Iris pigment epithelial cell (primary cell): ENCODE measurements at places on chromosomes 1 and 21.

DNA sequence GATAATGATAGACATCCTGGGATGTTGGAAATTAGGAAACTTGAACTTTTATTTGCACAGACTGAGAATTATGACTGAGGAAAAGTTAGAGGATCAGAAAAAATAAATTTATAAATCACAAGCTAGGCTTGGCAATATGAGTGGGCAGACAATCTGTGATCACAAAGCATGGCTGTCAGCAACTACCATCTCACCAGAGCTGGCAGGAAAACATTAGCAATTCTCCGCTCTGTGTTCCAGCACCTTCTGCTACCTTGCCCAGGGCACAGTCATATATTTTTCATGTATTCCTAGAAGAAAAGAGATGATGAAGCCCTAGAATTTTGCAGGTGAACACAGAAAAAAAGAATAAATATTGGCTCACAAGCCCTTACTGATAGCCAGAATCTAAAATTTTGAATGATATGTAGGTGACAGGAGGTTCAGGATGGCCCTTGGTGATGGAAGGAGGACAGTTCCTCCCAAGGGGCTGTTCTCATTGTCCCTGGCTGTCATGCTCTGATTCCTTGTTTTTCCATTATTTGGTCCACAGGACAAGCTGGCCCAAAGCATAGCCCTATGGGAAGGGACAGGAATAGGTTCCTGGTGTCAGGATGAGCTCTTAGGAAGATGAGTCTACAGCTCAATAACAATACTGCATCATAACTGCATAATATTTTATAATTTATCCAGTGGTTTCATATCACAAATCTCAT, 12.2 kb upstream of the STXBP3 start:
- no peak for DNase-seq

DNA sequence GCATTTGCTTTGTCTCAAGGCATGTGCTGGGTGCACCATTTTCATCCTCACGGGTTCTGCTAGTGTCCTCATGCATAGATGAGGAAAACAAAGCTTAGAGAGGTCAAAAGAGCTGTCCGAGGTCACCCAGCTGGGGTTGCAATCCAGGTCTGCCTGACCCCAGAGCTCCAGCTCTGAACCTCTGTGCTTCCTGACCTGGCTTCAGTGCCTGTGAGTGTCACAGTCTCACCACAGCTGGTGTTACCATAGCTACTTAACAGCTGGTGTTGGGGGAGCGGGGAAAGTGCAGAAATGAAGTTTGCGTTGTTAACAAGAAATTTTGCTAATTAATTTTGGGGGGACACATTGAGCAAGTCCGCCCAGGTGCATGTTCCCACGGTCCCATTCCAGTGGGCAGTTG, 328.5 kb downstream of the KIF26B start:
- DNase-seq = no peak

DNA sequence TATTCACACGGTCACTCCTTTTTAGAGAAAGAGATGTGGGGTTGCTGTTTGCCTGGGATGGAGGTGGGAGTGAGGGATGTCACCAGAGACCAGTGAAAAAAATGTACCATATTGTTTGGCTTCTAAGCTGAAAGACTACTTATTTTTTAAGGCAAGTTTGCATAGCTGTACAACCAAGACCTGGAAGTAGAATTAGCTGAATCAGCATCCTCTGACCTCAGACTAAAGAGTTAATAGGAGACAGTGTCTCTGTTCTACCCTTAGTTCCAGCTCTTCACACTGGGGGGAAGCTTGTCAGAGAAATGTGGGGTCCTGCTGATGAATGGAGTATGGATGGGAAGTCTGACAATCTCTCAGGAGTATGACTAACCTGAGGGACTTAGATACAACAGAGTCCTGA, 41.6 kb downstream of the SLC9C2 start:
- no peak for DNase-seq

GRCh38 chr1:52672946-52673345, 25.2 kb downstream of the COA7 start:
- no peak for DNase-seq

GRCh38 chr1:94355485-94355980, 62.7 kb upstream of the ABCD3 start:
- no peak for DNase-seq

DNA sequence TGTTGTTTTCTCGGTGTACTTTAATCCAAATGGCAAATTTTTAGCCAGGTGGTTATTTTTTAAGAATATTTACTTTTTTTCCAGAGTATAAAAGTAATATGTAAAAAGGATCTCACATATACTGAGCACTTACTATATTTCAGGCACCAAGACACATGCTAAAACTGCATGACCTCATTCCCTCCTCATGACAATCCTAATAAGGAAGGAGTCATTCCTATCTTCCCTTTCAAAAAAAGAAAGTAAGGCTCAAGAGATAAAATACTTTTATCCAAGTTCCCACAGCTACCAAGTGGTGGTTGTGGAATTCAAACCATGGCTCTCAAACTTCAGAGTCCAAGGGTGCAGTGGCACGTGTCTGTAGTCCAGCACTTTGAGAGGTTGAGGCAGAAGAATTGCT, 19.4 kb downstream of the ATP2B4 start:
- DNase-seq = peak; percentile 38

GRCh38 chr1:35509558-35509957, 47.6 kb downstream of the KIAA0319L start:
- no peak for DNase-seq

GRCh38 chr1:110576441-110576840, 29.7 kb downstream of the KCNA2 start:
- no peak for DNase-seq

DNA sequence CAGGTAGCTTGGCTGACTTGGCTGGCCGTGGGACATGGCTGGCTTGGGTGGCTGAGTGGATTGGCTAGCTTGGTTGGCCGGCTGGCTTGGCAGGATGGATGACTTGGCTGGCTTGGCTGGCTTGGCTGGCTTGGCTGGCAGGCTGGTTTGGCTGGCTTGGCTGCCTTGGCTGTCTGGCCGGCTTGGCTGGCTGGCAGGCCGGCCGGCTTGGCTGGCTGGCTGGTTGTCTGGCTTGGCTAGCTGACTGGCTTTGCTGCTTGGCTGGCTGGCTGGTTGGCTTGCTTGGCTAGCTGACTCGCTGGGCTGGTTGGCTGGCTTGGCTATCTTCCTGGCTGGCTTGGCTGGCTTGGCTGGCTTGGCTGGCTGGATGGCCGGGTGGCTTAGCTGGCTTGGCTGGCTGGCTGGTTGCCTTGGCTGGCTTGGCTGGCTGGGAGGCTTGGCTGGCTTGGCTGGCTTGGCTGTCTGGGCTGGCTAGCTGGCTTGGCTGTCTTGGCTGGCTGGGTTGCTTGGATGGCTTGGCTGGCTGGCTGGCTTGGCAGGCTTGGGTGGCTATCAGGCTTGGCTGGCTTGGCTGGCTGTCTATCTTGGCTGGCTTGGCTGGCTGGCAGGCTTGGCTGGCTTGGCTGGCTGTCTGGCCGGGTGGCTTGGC, 129.7 kb upstream of the FAM72C start:
- no peak for DNase-seq

- no peak for DNase-seq
Observed at GRCh38 chr1:17297991-17298390, 10.0 kb upstream of the PADI4 start.

DNA sequence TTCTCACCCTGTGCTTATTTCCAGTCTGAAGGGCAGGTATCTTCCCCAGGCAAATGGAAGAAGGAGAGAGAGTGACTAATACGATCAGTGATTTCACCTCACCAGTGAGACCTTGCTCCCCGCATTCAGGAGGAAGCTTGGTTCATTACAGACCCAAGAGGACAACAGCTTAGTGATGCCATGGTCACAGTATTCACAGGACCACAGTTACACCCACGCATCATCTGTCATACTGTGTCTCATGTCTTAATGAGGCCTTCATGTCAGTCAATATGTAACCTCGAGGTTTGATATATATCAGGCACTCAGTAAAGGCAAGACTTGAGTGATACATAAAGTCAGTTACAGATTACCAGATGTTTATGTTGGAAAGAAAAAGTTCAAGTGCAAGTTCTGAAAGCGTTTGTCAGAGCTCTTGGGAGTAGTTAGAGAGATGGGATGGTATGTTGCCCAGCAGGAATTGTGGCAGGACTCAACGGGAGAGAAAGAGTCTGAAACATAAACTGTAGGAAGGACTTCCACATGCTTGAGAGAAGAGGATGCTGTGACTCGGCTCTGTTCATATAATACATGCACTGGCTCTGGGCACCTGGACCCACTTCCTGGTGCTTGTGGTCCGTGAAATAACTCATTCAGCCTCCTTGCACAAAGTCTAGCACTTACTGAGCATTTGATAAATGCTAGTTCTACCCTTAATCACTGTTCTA, 33.3 kb downstream of the GNPAT start:
- no peak for DNase-seq

DNA sequence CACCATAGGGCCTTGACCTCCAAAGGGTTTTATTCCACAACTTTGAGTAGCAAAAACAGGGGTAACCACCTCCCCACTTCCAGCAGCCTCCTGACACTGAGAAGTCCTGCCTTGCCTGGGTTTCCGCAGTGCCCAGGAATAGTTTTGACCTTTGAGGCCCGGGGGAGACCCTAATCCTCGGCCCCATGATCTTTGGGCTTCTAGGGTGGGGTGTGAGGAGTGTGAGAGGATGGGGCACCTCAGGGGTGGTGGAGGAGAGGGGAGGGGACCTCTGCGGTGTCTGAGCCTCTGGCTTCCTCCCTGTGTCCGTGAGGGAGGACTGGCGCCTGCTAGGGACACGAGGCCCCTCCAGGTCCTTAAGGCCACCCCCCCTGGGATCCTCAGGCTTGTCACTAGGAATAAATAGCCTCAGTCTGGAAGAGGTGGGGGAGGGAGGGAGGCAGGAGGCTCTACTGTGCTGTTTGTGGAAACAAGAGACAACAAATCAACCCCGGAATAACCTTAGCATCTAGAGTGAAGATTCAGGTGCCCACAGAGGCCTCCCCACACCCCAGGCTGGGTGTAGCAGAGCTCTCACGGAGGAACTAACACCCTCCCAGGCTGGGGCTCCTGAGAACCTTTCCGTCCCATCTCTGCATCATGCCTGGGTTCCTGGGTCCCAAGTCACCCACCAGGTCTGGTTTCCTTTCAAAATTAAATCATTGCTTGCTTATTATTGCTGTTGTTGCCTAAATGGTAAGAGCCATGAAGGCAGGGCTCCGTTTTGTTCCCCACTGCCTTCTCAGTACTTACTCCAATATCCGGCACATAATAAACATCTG, 904 bp upstream of the FHL3 start:
- DNase-seq = no peak

GRCh38 chr1:11851180-11851579, 3.6 kb upstream of the NPPA start:
- DNase-seq = no peak

DNA sequence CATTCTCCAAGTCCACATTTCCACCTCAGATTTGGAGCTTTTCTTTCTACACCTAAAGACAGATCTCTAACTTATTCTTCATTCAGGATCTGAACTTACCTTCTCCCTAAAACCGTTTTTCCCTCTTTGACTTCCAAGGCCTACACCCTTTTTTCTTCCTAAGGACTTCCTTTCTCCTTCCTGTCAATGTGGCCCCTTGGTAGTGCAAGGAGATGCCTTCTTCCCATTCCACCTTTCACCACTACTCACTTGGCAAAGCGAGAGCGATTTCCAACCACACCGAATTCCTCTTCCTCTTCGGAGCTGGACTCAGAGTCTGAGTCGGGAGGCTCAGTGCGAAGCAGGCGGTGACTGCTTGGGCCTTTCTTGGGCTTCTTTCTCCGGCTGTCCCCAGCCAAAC, 1.3 kb downstream of the EFCAB14 start:
- DNase-seq = no peak

DNA sequence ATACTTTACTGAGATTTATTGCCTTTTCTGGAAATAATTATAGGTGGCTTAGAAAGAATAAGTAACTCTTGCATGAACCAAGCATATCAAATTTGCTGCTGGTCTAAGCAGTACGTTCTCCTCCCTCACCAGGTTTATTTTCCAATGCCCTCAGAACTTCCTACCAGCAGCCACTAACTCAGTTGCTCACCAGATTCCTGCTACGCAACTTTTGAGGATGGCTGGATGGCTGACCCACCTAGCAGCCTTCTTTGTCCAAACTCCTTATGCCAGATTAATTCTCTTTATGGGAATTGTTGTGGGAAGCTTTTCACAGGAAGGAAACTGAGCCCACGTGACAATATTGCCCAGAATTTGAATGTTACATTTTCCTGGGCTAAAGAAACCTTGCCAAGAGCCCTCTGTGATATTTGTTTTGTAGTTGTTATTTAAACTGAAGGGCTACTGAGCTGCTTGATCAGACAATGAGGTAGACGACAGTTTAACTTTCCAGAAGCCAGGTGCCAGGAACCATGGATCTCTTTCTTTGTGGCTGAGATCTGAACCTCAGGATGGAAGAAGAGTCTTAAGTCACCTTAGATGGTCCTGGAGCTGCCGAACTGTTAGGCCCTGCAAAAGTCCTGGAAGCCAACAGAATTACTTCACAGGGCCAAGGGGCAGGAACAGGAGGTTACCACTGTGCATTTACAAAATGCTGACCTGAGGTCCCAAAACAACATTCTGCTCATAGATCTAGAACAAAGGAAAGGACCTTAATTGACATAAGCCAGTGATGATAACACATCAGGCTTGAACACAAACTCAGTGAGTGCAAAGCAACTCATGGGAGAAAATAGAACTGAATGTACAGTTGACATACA, 85.5 kb upstream of the ATP1A1 start:
- DNase-seq = no peak

GRCh38 chr1:10615932-10616671, 141.4 kb downstream of the PEX14 start:
- no peak for DNase-seq

DNA sequence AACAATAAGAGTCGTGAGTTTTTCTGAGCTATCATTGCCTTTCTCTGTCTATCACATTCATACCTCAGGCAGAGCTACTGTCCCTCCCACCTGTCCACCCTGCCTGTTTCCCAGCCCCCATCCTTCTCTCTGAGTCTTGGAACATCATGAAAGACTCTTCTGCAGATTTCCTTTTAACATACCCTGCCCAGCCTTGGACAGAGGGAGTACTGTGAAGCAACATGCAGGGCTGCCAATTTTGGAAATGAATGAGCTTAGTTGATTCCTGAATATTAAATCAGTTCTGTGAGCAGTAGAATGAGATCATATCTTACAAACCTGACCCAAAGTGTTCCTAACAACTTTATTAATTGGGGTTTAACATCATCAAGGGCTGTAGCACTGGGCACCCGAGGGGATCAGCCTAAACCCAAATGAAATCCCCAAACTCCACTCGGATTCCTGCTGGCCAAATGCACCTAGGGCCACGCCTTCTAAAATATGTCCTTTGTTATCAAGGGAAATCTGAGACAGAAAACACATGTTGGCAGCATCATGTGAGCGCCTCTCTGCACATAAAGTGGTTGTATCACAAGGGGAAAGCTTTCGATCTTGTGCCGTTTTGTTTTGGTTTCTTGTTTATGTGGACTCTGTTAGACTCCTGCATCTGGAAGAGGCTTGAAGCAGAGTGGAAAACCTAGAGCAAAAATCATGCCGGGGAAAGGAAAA, 357.6 kb downstream of the KIF26B start:
- DNase-seq = peak; percentile 39

GRCh38 chr1:110829955-110830553, 42.9 kb upstream of the CD53 start:
- DNase-seq = peak; percentile 16

GRCh38 chr1:181587870-181588438, 104.6 kb downstream of the CACNA1E start:
- DNase-seq = no peak
